Kidney (tissue), 22 donors: ENCODE measurements at places on chromosomes 16 and 17. TPM values are rescaled to one million over a fixed set of nuclear protein-coding genes. Genes with fewer than 3 reads are reported as not detected.

- no peak for DNase-seq
These were observed 67.6 kb downstream of the KPNA2 start for GRCh38 chr17:68103148-68103547.

DNA sequence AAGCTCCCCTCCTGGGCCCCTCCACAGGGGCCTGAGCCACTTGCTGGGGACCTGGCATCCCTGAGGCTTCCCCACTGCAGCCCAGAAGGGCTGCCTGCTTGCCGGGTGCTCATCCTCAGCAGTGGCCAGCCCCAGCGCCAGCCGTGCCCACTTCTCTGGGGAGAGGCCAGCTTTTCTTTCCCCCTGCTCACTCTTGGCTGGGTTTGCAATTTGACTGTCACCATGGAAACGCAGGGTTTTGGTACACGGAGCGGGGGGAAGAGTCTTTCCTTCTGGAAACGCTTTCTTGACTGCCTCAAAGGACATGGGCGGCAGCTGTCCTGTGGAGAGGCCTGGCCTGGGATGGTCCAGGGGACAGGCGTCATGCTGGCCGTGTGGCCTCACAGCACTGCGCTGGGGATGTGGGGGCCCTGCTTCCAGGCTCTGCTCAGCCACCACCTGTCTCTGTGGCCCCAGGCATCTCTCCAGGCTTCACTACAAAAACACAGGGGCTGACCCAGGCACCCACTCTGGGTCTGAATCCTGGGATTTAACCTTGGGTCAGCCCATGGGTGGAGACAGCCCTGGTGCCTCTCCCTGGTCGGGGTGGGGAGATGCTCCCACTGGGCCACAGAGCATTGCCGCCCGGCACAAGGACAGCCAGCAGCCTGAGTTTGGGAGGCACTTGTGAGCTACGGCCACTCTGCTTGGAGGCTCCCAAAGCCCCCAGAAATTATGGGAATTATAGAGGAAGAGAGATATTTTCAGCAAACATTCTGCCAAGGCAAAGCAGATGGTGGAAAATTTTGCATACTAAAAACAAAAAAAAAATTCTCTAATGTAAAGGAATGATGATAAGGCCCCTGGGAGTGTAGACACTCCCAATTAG, 45.9 kb upstream of the DOC2B start:
- peak; percentile 40 for DNase-seq

DNA sequence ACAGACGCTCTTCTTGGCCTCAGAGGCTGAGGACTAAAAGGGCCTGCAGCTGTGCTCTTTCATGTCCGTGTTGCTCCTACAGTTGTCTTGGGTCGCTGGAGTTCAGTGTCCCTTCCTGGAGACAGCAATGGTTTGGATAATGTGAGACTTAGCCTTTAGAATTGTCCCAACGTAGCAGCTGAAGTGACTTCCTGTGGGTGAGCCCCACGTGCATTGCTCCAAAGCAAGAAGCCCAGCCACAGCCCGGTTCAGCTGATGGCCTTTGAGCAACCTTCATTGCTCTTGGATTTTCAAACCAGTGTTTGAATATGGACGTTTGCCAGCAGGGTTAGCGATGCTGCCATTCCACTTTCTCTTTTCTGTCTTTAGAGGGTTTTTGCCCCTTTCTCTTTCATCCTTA, 19.7 kb downstream of the TMEM11 start:
- no peak for DNase-seq

DNA sequence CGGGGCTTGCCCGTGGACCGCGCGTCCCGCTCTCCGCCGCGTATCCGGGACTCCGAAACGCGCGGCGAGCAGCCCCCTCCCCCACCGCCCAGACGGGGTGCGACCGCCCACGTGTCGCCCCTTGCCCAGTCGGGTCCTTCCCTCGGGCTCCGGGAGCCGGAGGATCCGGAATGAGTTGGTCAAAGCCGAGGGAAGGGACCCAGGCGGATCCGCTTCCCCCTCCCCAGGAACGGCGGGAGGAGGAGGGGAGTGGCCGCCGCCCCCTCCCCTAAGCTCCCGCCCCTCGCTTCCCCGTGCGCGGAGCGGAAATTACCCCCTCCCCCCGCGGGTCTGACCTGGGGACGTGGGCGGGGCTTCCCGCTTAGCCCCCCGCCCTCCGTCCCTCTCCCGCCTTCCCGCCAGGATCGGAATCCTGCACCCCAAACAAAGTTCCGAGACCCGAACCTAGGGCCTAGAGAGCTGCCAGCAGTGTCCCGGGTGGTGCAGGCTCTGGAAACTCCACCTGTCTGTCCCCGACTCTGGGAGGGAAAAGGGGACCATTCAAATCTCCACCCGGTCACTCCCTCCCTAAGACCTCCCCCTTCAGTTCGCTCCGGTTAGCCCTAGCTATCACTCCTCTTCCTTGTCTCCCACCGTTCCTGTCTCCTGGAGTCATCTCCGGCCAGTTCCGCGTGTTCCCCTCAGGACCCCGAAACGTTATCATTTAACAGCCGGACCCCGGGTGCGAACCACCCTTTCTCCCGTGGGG, 1.0 kb upstream of the IGF2BP1 start:
- peak; percentile 95 for DNase-seq

DNA sequence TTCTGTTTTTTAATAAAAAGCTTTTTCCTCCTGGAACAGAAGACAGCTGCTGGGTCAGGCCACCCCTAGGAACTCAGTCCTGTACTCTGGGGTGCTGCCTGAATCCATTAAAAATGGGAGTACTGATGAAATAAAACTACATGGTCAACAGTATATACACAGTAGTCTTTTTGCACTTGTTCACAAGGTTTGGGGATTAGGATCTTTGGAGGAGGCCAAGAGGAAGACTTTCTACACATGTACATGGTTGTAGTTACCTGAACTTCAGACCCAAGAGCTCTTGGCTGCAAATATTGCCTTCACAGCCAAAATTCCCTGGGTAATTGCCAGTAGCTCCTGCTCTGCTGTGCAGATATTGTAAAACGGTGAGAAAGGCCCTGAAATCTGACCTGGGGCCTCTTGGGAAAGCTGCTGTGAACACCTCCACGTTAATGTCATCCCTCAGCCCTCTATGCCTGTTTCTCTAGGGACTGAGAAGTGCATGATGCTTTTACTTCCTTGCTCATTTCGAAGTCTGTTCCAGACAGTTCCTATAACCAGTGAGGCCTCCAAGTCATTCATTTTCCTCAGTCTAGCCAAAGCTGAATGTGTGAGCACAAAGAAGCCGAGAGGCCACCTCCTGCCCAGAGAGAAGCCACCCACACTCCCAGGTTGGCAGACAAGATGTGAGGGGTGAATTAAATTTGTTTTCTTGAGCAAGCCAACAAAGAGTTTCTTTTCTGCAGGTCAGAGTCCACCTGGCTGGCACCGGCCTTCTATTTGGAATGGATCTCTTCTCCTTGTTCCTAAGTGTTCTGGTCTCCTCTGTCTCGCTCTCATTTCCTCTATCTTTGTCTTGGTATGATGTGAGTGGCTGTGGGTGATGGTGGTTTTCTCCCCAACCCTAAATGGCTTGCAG, 15.9 kb downstream of the ANKRD40 start:
- no peak for DNase-seq

DNA sequence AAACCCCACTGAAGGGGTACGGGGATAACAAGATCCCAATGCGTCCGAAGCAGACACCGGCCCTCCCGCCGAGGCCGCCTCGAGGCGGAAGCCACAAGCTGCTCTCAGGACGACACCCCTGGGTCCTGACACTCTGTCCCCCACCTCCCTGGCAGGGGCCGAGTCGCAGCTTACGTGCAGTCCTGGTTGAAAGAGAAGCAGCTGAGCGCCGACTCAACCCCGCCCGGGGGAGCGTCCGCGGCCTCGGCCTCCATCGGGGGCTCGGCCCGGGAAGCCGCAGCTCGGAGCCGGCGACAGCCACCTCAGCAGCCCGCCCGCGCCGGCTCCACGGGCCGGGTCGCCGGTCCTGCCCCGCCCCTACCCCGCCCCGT, at the start of gene WIPI1:
WIPI1 (minus strand) TSS at position 329 of the 371 bp plus-strand sequence; CDS start at position 254, 75 bp downstream.
- no peak for DNase-seq

Gene MSLN
- 3.7 TPM for polyA plus RNA-seq

Gene SHBG
- polyA plus RNA-seq = 4.6 TPM

Gene PDE6G
- polyA plus RNA-seq = 5.4 TPM

Gene CACNG5
- not detected for polyA plus RNA-seq
